ENCODE measurements at places on chromosomes 4 and X.

GRCh38 chr4:168555437-168555836 lies 58.6 kb downstream of the PALLD start:
- no peak for DNase-seq

GRCh38 chr4:62250100-62250499 lies 1050.0 kb downstream of the ADGRL3 start:
- DNase-seq: no peak

DNA sequence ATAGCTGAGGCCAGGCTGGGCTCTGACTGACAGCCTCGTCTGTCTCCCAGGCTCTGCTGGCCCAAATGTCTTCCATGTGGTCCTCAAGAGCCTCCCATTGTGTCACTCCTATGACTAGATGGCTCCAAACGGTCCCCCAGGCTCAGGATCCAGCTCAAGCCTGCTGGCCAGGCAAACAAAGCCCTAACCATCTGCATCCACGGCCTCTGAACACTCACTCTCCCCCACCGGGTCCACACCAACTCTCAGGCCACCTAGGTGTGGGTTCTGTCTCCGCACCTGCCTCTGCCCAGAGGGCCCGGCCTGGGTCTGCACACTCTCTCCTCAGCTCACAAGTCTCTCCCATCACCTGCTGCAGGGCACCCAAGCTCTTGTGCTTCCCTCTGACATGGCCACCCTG lies 52.9 kb downstream of the JAKMIP1 start:
- no peak for DNase-seq

- DNase-seq: no peak
Observed at GRCh38 chr4:150990250-150990649, 24.8 kb downstream of the LRBA start.

DNA sequence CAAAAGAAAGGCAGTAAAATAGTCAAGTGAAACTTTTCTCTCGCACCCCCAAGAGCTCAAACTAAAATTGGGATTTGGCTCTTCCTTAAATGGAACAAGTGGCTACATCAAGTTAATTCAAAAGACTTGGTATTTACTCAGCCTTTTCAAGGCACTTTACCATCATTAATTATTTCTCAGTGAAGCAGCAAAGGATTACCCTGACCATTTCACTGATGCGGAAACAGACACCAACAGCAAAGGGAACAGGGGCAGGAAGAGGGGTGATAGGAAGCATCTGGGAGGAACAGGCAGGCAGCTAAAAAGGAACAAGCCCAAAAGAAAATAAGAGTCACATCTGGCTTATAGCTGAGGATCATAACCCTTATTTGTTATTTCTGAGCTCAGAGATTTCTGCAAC lies 2.7 kb downstream of the SCML2 start:
- no peak for DNase-seq

DNA sequence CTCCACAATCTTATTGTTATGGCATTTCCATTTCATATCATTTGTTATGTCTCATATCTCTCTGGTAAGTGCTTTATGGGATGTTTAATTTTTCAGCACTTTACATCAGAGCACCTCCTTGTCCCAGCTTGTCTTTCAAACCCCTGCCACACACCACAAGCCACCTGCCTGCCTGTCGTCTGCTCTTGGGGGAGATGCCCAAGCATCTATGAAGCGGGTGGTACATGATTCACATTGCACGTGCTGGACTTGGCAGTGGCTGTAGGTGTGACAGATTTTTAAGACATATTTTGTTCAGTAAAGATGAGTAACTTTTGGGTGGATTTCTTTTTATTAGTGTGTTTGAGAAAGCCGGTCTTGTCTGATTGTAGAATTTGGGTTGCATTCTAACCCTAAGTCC lies 14.2 kb upstream of the SPATA4 start:
- DNase-seq: no peak

DNA sequence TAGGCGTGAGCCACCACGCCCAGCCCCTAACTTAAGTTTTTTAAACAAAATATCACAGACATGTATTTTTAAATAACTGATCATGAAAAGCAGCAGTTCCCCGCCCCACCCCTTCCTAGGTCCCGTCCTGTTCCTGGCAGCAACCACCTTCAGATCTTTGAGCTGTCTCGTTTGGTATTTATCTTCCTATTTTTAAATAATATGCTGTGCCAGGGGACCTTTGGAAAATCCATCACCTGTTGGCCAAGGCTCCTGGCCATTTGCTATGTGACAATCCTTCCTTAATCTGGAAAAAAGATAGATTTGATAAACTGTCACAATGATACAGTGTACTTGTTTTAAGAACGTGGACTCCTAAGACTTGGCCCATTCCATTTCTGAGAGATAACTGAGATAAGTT lies 10.7 kb downstream of the GATB start:
- DNase-seq: no peak

- no peak for DNase-seq
Observed at GRCh38 chrX:118978451-118978850, 4.0 kb downstream of the LONRF3 start.

GRCh38 chr4:100177126-100177525 lies 13.1 kb downstream of the DDIT4L start:
- no peak for DNase-seq

DNA sequence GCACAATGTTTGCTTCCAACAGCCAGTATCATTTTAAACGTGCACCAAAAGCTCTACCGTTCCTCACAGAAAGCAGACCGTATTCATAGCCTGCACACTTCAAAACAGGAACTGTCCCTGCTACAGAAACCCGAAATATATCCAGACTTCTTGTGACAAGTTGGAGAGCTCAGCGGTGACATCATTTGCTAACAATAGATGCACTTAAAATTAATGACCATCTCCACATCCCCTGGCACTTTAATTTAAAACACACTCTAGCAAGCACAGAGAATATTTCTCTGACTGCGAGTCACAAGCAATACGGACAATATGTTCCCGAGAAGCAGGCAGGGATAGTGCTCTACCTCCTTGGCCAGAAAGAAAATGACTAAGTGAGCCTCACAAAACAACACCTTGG lies 2.5 kb downstream of the NYX start:
- DNase-seq: no peak

DNA sequence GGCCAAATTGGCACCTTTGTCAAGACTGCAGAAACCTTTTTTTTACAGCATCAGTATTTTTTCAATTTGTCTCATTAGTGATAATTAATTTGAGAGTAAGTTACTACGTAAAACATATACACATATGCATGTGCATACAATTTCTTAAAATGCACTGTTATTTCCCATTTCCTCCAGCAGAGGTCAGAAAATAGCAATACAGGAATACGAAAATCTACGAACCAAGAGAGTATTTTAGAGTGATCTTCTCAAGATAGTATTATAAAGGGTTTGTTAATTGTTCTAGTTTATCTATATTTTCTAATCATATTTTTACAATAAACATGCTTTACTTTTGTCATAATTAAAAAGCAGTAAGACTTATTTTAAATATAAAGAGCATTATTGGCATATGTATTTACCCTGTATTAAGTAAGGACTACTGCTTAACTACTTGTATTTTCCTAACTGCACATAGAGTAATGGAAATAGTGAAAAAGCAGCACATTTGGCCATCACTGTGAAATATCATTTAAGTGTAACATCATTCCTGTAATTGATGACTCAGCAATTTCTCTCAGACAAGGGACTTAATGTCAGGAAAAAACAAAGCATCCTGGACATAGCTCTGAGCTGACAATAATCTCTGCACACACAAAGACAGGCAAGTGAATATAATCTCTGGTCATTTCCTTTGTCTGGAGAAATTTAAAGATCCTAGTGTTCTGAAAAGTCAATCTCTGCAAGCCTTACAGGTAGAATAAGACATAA lies 45.6 kb downstream of the MAOB start:
- no peak for DNase-seq
